ENCODE measurements at places on chromosomes 3 and 15.

- no peak for DNase-seq
Observed at GRCh38 chr3:112086875-112087524, 811 bp downstream of the C3orf52 start.

DNA sequence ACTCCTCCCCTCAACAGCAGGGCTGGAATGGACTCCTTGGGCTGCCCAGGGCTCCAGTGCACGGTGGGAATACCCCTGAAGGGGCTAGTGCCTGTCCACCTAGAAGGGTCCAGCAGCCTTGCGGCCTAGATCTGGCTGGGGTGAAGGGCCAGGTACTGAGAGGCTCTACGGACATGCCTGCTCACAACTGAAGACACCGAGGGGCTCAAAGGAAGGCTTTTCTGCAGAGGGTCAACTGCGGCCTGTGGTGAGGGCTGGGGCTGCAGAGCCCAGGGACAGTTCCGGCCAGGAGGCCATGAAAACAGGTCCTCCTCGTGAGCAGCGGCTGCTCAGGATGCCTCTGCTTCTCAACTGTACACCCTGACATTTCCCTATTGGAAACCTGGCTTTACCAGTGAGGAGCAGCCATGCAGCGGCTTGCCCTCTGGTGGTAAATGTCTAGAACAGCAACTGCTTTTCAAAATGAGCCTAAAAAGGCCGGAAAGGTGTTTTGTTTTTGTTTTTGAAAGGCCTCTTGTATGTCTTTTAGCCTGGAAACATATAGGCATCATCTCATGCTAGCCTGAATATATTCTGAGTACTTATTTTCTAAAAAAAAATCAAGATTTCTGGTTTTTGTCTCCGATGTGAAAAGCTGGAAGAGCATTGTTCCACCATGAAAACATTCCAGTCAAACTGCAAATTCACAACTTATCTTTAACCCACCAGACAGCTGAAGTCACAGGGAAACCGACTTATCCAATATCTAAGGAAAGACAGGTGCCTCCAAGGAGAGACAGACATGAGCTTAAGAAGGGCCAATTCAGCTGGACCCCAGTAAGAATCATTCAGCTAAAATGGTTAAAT, 163.4 kb downstream of the KLF13 start:
- no peak for DNase-seq

DNA sequence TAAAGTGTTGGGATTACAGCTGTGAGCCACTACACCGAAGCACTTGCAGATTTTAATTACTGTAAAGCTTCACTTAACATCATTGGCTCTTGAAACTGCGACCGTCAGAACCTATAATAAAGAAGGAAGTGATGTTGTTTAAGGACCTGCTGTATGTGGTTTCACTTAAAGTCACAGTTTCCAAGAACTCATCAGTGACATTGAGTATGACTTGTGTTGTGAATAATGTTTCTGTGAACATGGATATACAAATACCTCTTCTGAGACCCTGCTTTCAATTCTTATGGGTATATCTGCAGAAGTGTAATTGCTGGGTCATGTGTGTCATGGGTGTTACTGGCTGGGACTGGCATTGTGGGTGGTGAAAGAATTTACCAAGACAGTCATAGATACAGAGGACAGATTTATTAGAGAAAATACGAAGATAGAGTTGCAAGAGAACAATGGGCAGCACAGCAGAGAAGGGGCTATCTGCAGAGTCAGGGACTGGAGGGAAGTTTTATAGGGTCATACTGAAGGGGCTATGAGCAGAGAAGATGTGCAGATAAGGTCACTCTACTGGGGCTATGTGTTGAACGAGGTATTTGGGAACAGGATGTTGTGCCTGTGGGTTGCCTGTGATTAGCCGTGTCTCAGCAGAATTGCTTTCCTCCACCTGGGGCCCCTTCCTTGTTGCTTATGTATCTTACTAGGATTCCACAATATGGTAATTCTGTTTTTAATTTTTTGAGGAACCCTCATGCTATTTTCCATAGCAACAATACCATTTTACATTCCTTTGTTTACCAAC, 4.5 kb downstream of the NDUFB5 start:
- no peak for DNase-seq

- no peak for DNase-seq
Observed at GRCh38 chr15:58182460-58183163, 44.4 kb downstream of the AQP9 start.

DNA sequence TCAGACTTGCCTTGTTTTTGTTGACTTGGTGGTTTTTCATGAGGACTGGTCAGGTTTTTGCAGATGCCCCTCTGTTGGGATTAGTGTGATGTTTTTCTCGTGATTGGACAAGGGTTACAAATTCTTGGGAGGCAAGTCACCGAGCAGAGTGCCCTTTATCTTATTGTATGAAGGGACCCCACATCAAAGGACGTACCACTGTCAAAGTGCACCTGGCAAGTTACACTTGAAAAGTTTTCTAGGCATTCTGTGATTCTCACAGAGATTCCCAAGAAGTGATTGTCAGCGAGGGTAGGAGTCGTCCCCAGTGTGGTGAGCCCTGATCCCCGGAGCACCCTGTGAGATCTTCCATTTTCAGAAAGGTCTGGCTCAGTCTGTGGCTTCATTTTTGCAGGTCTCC, 110.1 kb downstream of the POLR2M start:
- DNase-seq = no peak

DNA sequence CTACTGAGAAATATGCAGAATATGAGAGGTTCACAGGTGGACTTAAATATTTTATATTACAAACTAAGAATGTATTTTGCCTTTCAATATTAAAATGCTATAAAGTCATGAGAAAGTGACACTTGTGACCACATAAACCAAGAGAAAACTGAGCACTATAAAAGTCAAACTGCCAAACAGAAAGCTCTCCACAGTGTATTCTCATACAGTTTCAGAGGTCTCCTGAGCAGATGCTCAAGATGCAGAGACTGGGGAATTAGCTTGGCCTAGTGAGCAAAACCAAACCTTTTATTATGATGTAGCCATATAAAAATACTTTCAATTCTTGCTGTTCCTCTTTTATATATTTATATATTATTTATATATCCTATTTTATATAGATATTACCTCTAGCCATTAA, 227.8 kb downstream of the TBC1D5 start:
- no peak for DNase-seq

- no peak for DNase-seq
Observed at GRCh38 chr3:59762941-59763340, 713.1 kb upstream of the CFAP20DC start.

DNA sequence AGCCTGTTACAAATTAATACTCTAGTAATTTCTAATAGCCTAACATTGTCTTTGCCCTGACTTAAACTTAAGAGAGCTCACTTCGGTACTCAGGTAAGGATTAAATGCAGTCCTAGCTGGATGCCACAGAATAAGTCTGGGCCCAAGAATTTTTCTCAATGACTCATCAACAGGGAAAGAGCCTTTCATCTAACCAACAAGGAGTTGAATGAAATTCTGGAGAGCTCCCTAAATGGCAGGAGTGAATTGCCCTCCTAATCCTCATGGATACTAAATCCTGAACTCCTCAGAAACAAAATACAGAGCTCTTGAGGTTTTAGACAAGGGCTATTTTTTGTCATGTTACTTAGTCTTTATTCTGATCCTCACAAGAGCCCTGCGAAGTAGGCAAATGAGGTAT, 159.5 kb downstream of the PLCH1 start:
- no peak for DNase-seq

DNA sequence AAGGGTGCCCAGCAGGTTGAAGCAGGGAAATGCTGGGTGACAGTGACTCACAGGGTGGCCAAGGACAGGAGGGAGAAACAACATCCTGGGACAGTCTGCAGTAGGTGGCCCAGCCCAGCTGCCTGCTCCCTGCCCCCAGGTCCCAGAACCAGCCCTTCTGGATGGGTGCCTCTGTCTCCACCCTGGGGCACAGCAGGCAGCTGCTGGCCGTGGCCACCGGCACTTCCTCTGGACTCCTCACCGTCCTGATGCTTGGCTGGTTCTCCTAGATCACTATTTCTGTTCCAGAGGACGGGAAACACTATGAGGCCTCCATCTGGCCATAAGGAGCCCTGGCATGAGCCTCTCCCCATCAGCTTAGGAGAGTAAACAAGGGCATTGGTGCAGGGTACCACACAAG, 258.9 kb downstream of the XXYLT1 start:
- no peak for DNase-seq

DNA sequence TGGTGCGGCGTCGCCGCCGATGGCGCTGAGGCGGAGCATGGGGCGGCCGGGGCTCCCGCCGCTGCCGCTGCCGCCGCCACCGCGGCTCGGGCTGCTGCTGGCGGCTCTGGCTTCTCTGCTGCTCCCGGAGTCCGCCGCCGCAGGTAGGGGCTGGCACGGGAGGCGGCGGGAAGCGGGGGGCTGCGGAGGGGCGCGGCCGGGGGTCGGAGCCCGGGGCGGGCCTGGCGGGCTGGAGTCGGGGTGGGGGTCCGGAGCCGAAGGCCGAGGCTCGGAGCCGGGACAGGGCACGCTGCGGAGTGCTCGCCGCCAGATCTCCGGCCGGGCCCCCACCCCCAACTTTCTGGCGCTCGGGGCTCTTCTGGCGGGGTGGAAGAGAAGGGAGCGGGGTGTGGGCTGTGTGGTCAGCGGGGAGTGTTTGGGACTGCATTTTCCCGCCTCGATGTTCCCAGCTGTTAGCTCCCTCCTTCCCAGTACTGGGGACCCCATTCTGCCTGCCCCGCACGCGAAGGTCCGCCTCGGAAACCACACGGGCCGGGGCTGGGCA, 299 bp downstream of the TYRO3 start:
- no peak for DNase-seq

GRCh38 chr3:64184621-64185020, 40.6 kb downstream of the PRICKLE2 start:
- DNase-seq = no peak

GRCh38 chr3:161508852-161509477, 12.4 kb downstream of the OTOL1 start:
- no peak for DNase-seq

DNA sequence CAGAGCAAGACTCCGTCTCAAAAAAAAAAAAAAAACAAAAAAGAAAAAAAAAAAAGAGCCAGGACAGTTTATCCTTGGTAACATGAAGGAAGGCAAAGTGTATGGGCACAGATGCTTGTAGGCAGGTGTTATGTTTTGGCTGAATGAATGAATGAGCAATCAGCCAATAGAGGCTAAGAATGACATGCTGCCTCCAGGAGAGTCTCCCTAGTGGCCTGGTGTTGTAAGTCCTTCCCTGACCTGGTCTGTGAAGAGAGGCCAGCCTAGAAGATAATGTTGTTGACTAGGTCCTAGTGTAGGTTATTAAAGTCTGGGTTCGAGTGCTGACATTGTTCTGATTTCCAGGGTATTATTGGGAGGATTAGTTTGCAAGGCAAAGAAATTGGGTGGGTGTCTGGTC, 24.9 kb downstream of the GYG1 start:
- DNase-seq = no peak

GRCh38 chr3:43791246-43791645, 100.5 kb downstream of the ABHD5 start:
- no peak for DNase-seq

GRCh38 chr3:55480911-55481743, 6.0 kb downstream of the WNT5A start:
- DNase-seq = no peak

GRCh38 chr15:60975218-60975617, 253.9 kb downstream of the RORA start:
- DNase-seq = no peak

DNA sequence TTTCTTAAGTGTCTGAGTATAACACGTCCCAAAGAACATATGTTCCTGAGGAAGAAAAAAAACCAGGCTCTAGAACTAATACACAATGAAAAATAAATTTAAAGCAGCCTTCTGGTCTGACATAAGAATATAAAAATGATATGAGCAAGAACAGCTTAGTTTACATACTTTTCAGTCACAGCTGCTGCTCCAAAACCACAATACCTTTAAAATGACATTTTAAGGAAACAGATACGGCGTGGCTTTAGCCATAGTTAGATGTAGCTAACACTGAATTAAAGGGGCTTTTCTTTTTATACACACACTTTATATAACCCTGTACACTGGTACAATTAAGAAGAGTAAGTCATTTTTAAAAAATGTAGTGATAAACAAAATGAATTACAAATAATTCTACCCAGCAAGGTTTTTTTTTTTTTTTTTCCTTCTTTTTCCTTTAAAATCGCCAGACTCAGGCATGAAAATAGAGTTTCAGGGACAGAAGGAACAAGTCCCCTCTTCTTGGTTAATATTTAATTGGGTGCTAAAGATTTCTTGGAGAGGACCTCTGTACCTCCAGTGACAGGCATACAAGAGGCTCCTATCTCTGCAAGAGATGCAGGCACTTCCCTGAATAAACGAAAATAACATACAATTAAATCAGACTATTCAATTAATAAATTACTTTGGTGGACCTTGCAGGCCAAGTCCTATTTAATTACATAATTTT, 265.6 kb downstream of the FOXP1 start:
- DNase-seq = no peak

DNA sequence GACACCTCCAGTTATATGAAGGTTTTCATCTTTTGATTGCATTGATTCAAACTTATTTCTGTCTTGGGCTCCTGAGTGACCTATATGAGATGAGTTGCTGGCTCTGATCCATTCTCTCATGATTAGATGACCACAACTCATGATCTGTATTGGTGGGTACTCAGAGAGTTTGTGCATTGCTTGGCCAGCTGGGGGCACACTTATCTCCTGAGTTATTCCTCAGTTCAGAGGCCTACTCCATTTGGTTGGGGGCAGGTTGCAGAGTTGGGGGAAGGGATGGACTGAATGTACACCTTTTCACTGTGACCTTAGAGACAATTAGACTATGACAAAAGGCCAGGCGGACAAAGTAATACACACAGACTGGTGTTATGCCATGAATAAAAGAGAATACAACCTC, 166.2 kb upstream of the SEMA6D start:
- no peak for DNase-seq

- no peak for DNase-seq
Observed at GRCh38 chr3:181253796-181254195, 264.3 kb upstream of the DNAJC19 start.

- DNase-seq = no peak
Observed at GRCh38 chr15:74782259-74783071, 585 bp downstream of the CSK start.

DNA sequence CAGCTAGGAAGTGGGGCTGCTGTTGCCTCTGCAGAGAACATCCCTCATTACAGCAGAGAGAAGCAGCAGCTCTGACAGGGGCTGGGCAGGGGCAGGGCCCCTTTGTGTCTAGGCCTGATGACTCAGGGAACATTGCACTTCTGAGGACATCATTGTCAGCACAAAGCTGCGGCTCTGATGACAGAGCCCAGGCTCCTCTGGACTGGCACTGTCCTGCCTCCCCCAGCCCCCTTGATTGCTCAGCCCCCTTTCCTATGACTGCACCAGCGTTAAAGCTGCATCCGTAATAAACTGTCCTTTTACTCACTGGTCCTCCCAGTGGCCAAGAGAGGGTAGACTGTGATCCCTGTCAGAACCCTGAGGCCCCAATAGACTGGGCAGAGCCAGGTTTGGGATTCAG, 18.3 kb downstream of the TRH start:
- no peak for DNase-seq

- DNase-seq = no peak
Observed at GRCh38 chr15:72786676-72787345, 3.3 kb upstream of the ADPGK start.

DNA sequence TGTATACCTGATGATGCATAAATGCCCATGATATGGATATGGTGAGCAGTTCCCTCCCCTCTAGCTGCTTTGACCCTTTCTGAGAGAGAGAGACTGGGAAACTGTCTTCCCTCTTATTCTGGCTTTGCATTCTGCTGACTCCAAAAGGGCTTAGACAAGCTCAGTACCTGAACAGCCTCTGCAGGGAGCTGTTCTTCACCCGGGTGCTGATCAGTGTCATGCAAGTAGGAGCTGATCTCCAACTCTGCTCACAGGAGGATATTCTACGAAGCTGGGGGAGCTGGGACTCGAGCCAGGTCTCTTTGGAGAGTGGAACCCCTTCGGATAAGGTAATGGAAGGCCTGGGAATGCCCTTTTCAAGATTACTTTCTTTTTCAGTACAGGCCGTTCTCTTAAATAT, 237.1 kb downstream of the RYR3 start:
- DNase-seq = no peak
